ENCODE measurements at places on chromosomes 1 and 21. TPM values are rescaled to one million over a fixed set of nuclear protein-coding genes. Genes with fewer than 3 reads are reported as not detected.
A peak's percentile ranks its signal among the peaks of the same experiment; 100 is the strongest.

The RCAN1 gene
- 13.0 TPM for total RNA-seq

The ERICH3 gene
- not detected for total RNA-seq

The CELA2A gene
- total RNA-seq = not detected

The CRYZL1 gene
- total RNA-seq = 55.8 TPM

The SLC9C2 gene
- total RNA-seq = not detected

The CRNN gene
- total RNA-seq = not detected

The OR2L5 gene
- not detected for total RNA-seq

- no peaks in the 10 kb centered on the region for H3K27me3 ChIP-seq
- no peak overlapping the region for H3K4me3 ChIP-seq
- H3K4me1 ChIP-seq = no peaks in the 10 kb centered on the region
- no peak overlapping the region for H3K27ac ChIP-seq
- H3K36me3 ChIP-seq = peaks cover 3% of the 10 kb centered on the region
- DNase-seq = no peak
Measured at GRCh38 chr1:59204001-59204400, 92.9 kb upstream of the FGGY start.

DNA sequence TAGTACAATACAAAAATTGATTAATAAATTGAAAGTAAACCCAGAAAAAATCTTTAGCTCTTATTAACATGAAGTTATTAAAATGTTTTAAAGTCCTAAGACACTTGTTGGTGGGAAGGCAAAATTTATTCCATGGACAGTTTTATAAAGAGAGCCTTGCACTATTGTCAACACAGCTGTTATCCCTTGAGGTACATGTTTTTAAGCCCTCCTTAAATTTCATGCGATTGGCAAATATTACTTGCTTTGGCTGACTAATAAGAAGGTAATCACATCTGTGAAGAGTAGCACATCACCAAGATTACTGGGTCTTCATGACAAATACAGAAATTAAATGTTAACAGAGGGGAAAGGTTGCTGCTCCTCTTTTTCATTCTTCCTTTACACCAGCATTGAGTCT, 611.1 kb downstream of the BRINP3 start:
- H3K36me3 ChIP-seq = no peaks in the 10 kb centered on the region
- H3K27ac ChIP-seq = no peak overlapping the region
- no peak for DNase-seq

DNA sequence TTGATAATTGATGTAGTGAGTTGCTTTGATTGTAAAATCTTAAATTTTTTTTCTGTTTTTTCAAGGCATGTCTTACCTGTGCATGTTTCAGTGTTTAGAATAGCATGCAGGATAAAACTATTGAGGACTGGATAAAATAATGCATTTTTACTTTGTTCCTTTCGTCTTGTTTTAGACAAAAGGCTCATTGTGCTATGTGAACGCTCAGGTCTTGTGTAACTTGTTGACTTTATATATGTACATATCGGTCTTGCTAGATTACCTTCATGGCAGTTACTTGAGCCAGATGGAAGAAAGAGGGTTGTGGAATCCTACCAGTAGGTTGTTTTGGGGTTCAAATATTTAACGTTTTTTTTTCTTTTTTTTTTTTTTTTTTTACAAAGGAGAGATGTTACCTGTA, 7.0 kb downstream of the NFIA start:
- no peak for DNase-seq
- peaks cover 5% of the 10 kb centered on the region for H3K4me1 ChIP-seq
- H3K27ac ChIP-seq = no peak overlapping the region

GRCh38 chr1:6288665-6289064, 27.8 kb upstream of the GPR153 start:
- peaks cover 6% of the 10 kb centered on the region for H3K36me3 ChIP-seq
- H3K4me1 ChIP-seq = peaks cover 13% of the 10 kb centered on the region
- H3K27me3 ChIP-seq = no peaks in the 10 kb centered on the region
- DNase-seq = no peak

DNA sequence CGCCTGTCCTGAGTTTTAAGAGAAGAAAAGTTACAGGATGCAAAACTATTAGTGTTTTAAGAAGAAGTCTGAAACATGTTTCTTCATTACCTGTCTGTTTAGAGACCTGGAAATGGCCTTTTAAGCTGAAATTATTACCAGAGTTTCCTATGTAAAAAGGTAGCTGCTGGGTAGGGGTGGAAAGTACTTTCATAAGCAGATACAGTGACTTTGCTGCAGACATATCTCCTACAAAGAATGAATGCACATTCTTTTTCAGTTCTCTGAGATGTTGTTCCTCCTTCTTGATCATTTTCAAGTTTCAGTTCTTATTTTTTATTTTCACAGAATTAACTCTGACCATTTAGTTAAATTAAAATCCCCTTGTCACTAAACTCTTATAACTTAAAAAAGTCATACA, 1329.6 kb downstream of the KCNT2 start:
- H3K27me3 ChIP-seq = no peaks in the 10 kb centered on the region
- no peak for DNase-seq
- no peaks in the 10 kb centered on the region for H3K36me3 ChIP-seq
- H3K4me3 ChIP-seq = no peak overlapping the region
- no peaks in the 10 kb centered on the region for H3K4me1 ChIP-seq

DNA sequence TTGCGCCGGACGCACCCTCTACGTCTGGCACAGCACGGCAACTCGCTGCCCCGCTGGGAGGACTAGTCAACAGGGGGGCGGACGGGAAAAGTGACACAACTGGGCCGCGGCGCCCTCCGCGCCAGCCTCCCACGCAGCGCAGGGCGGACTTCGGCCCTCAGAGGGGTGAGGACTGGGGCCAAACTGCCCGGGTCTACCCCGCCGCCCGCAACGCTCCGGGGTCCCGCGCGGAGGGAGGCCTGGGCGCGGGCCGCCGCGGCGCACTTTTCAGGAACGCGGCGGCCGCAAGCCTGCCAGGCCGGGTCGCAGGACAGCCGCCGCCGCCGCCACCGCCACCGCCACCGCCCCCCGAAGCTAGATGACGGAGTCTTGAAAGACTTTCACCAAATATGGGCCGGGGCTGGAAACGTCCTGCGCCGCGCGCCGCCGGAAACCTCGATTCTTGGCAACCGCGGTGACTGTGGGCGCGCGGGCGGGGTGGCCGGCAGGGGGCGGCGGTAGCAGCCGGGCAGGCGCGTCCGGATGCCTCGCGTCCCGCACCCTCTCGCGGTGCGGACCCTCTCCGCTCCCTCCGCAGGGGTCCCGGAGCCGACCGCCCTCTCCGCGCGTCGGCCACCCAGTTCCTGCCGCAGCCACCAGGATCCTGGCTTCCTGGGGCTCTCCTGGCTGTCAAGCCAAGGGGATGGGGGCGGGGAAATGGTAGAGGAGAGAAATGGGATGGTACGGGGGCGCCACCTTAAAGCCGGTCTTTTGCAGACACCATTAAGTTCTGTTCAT, 3.7 kb upstream of the CCN1 start:
- peak; percentile 85 for DNase-seq
- H3K4me3 ChIP-seq = peak overlapping the region; percentile 98
- H3K36me3 ChIP-seq = no peaks in the 10 kb centered on the region
- peaks cover 34% of the 10 kb centered on the region for H3K27me3 ChIP-seq
- peak overlapping the region; percentile 98 for H3K27ac ChIP-seq

GRCh38 chr1:115556236-115556635, 85.5 kb upstream of the VANGL1 start:
- DNase-seq = no peak
- no peak overlapping the region for H3K4me3 ChIP-seq
- H3K27me3 ChIP-seq = peaks cover 10% of the 10 kb centered on the region
- H3K27ac ChIP-seq = no peak overlapping the region
- H3K36me3 ChIP-seq = no peaks in the 10 kb centered on the region

DNA sequence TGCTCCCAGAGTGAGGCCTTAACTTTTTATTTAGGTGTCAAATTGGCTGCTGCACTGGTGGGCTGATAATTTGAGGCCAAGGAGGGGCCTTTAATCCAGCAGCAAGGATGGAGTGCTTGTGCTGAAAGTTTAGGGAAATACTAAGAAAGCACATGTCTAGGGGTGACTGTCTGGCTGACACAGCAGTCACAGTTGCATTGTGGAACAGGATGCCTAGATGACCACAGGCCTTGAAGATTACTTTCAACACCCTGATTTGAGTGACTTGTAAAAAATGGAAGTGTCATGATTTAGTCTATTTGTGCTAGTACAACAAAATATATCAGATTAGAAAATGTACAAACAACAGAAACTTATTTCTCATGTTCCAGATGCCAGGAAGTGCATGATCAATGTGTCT, 57.7 kb downstream of the ZNF697 start:
- no peak overlapping the region for H3K27ac ChIP-seq
- H3K36me3 ChIP-seq = no peaks in the 10 kb centered on the region
- DNase-seq = no peak
- H3K4me1 ChIP-seq = no peaks in the 10 kb centered on the region
- no peaks in the 10 kb centered on the region for H3K27me3 ChIP-seq

- no peak overlapping the region for H3K27ac ChIP-seq
- peaks cover 43% of the 10 kb centered on the region for H3K4me1 ChIP-seq
- no peak for DNase-seq
- H3K36me3 ChIP-seq = peaks cover 4% of the 10 kb centered on the region
Measured at GRCh38 chr1:43572084-43572483, 41.4 kb downstream of the PTPRF start.

DNA sequence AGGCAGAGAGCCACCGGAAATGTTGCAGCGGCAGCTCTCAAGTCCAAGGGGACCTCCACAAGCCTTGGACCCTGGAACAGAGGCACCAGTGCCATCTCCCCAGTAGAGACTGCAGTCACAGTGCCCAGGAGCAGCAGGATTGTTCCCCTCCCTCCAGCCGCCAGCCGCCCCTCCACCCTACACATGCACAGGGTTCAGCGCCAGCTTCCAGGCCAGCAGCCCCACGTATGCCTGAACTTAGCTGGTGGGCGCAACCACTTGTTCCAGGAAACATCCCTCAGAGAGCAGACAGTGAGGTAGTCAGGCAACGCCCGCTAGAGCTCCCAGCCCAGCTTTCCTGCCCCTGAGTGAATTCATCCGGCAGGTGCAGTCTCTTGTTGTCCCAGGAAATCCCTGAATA, 1098.1 kb upstream of the NCAM2 start:
- no peaks in the 10 kb centered on the region for H3K27me3 ChIP-seq
- no peaks in the 10 kb centered on the region for H3K36me3 ChIP-seq
- DNase-seq = no peak
- no peak overlapping the region for H3K27ac ChIP-seq

DNA sequence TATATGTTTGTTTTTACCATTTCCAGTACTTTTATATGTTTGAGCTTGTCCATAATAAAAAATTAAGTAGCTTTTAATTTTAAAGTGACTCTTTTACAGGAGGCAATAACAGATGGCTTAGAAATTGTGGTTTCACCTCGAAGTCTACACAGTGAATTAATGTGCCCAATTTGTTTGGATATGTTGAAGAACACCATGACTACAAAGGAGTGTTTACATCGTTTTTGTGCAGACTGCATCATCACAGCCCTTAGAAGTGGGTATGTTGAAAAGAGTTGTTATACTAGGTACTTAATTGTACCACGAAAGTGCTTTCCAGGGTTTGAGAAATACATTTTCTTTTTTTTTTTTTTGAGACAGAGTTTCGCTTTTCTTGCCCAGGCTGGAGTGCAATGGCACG, 46.1 kb downstream of the RNF2 start:
- no peak overlapping the region for H3K4me3 ChIP-seq
- H3K4me1 ChIP-seq = no peaks in the 10 kb centered on the region
- H3K27me3 ChIP-seq = no peaks in the 10 kb centered on the region
- DNase-seq = no peak
